ENCODE measurements at places on chromosomes 12 and 14. TPM values are rescaled to one million over a fixed set of nuclear protein-coding genes. Genes with fewer than 3 reads are reported as not detected.

The WASHC3 gene
- 42.4 TPM for polyA plus RNA-seq

The LALBA gene
- polyA plus RNA-seq: not detected

The INHBC gene
- polyA plus RNA-seq: 0.16 TPM

- no peak for DNase-seq
Observed at GRCh38 chr12:130947028-130947613, 6.6 kb upstream of the ADGRD1 start.

DNA sequence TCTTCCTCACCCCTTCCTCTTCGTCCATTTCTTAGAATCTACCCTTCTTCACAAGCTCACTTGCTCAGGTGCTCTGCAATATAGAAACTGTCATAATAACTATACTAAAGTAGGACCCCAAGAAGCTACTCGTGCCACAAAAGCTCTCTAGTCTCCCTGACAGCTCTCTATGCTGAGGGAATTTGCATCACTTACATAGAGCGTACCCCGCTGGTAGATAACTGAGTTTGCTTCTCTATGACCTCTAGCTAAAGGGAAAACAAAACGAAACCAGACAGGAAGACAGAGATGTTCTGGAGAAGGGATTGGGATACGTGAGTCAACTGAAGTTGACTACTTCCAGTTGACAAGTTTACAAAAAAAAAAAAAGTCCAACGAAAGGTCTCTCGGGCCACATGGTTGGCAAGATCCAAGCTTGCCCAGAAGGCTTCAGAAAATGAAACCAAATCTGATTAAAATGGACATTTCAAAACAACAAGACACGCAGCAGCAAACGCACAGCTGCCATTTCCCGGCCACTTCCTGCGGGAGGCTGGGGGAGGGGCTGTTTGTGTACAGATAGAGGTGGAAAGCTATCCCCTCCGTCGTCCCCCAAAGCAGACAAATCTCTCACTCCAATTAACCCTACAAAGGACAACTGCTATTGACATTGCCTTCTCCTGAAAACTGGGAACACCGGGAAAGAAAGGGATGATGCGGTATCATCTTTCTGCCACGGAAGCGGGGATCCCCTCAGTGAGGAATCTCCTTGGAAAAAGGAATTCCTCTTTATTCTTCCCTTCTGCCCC lies 1.3 kb downstream of the BAZ2A start:
- DNase-seq: peak; percentile 88
